ENCODE measurements at places on chromosomes 2 and 18.

GRCh38 chr2:38540580-38541286 is 62.0 kb downstream of the HNRNPLL start:
- no peak for DNase-seq

GRCh38 chr2:171266102-171266501 is 105.4 kb upstream of the TLK1 start:
- no peak for DNase-seq

- DNase-seq = no peak
These were observed 221.9 kb downstream of the NDUFA10 start for GRCh38 chr2:239803102-239803765.

GRCh38 chr2:105893011-105893995 is 148.6 kb downstream of the NCK2 start:
- no peak for DNase-seq

DNA sequence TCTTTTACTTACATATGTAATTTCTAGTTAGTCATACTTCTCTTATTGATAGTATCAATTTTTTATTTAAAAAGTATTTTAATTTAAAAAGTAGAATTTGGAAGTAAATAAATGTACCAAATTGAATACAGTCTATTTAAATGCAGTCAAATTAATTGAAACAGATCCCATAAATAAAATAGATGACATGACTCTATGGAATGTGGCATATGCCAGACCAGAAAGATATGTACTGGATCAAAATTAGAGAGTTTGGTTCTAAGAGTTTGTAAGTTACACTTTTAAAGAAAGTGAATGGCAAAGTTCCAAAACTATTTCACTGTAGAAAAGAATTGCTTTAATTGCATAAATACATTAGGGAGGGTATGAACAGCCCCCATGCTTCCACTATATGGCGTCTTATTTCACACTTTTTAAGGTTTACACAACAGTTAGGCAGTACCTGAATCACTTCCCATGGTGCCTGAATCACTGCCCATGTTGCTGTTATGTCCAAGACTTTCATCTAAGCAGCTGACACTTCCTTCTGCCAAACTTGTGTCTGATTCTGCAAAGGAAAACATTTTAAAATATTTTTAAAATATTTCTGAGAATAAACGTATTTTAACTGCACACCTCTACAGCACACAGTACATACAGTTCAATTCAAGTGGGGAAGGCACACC is 25.2 kb downstream of the IFIH1 start:
- no peak for DNase-seq

GRCh38 chr2:158781353-158781961 is 13.7 kb upstream of the DAPL1 start:
- DNase-seq = no peak

GRCh38 chr18:29531746-29532145 is 1354.8 kb upstream of the CDH2 start:
- no peak for DNase-seq

DNA sequence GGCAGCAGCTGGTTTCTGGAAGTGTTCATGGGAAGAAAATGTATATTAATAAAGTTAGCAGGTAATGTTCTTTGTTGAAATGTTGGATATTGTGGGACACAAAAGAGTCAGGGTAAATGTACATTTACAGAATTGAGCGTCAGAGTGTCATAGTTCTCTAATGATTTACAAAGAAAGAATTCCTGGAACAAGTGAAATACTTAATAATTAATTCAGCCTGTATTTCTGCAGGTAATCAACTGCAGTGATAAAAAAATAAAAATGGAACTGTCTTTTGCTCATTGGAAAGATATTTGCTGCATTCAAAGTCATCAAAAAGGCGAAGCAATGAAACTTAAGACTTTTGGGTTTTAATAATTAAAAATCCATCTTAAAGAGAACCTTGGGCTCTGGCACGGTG is 27.4 kb upstream of the PTH2R start:
- DNase-seq = no peak

- no peak for DNase-seq
These were observed 124.8 kb upstream of the SIX2 start for GRCh38 chr2:45134014-45134413.

- DNase-seq = no peak
These were observed 43.9 kb upstream of the PLEKHM3 start for GRCh38 chr2:208069186-208069585.

DNA sequence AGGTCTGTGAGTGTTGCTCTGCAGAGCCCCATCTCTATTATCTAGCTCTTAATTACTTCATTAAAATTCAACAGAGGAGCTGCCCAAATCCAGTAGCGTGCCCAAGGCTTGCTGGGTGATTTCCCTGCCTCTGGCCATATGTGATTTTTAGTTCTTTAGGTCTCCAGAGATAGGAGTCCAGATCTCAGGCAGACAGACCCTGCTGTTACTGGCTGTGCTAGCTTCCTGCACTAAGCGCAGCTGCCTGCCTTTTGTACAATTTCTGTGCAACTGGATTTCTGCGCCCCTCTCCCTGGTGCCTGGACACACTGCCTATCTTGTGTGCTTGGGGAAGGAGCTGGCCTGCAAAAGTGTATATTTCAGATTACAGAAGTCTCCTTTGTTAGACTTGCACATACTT is 136.5 kb downstream of the TDRD15 start:
- no peak for DNase-seq

GRCh38 chr2:186349508-186349907 is 136.6 kb upstream of the ZC3H15 start:
- DNase-seq = no peak

DNA sequence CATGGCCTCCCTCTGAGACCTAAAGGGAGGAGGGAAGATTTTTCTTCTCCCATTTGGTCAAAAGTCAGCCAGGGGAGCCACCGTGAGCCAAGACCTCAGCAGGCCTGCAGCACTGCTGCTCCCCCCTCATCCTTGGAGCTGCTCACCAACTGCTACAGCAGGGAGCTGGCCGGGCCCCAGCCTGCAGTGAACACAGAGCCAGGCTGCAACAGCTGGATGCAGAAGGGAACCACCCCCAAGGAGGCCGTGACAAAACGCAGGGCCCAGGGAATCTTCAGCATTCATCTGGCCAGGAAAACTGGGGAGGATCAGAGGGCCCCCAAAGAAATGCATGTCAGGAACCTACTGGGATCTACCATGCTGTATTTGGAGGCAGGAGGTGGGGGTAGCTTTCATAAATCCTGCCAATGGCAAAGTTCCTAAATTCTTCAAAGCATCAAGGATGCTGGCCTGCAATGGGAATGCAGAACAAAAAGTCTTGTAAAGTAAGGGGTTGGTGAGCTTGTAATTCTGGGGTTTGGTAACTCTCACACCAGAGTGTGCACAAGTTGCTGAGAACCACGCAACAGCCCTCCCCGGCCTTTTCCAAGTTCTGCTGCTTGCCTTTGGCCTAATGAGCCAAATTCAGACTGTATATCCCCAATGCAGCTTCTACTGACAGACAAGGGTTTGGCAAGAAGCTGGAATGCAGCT is 61.0 kb downstream of the CACNB4 start:
- DNase-seq = no peak

DNA sequence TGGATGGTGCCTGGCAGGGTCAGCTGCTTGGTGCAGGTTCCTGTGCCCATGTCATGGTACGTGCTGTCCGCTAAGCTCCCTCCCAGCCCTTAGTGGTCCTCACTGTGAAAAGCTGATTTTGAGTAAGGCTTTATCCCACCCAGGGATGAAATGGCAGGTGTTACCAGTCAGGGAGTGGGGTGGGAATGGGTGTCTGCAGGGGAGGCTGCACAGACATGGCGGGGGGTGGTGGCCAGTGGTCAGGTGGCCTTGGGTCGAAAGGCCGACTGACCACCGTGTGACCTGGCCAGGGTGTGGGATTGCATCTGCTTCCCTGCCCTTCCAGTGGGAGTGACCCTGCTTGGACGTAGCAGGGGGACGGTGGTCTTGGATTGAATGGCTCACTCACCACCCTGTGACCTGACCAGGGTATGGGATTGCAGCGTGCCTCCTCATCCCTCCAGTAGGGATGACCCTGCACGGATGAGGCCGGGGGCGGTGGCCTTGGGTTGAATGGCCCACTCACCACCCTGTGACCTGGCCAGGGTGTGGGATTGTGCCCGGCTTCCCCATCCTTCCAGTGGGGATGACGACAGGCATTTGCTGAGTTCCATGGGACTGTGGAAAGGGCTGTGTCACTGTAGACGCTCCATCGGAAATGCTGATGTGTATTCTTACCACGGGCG is 29.8 kb downstream of the AGAP1 start:
- DNase-seq = no peak

DNA sequence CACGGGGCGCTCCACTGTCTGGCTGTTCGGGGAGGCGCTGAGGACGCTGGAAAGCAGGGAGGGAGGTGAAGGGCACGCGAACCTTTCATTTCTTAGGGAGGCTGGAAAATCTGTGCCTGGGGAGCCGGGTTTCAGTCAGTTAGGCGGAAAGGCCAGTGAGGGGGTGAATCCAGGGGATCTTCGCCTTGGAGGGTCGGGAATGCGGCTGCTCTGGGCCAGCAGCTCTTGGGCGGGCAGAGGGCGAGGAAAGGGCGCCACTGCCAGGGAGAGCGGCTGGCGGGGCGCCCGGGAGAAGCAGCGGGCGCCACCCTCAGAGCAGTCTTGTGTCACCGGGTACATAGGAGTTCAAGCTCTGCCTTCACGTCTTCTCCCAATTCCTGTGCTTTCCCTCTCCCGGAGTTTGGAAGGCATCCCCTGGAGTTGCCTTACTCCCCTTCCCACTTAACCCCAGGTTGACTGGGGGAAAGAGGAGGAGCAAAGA is 1.4 kb downstream of the CCDC85A start:
- DNase-seq = no peak

DNA sequence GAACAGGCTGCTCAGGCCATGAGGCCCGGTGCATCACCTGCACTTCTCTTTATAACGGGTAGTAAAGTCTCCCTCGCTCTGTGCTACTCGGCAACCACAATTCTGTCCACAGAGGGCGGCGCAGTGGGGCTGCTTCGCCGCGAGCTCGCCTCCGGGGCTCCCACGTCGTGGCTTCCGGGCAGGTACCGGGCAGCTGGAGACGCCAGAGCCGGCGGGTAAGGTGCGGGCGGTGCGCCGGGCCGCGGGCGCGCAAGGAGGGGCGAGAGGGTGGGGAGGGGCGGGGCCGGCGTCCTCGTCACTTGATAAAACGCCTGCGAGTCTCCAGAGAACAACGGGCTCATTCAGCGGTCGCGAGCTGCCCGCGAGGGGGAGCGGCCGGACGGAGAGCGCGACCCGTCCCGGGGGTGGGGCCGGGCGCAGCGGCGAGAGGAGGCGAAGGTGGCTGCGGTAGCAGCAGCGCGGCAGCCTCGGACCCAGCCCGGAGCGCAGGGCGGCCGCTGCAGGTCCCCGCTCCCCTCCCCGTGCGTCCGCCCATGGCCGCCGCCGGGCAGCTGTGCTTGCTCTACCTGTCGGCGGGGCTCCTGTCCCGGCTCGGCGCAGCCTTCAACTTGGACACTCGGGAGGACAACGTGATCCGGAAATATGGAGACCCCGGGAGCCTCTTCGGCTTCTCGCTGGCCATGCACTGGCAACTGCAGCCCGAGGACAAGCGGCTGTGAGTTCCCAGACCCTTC is at the start of gene ITGA6:
ITGA6 (plus strand) TSS at position 331 of the 734 bp plus-strand sequence.
- peak; percentile 12 for DNase-seq

DNA sequence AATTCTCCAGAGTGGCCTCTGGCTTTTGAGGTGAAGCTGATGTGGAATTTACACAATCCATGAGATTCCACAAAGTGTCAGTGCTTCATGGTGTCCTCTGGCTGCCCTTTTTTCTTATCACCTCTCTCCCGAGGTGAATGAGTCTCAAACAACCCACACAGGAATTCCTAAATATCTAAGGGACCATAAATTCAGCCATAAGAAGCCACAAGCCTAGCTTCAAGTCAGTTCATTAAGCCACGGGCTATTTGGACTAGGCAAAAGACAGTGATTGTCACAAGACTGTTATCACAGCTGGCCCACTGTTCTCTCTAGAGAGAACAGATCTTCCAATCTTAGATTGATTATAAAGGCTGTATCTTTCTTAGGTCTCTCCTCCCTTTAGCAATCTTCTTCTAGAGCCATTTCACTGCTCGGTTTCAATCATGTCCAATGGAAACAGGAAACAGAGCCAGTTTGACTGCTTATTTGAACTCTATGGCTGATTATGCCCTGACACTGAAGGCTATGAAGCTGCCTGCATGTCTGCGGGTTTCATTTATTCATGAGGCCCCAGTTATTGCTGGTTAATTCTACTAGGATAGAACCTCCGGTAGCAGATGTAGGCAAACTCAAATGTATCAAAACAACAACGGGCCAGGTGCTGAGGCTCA is 4.1 kb downstream of the NEMP2 start:
- no peak for DNase-seq

DNA sequence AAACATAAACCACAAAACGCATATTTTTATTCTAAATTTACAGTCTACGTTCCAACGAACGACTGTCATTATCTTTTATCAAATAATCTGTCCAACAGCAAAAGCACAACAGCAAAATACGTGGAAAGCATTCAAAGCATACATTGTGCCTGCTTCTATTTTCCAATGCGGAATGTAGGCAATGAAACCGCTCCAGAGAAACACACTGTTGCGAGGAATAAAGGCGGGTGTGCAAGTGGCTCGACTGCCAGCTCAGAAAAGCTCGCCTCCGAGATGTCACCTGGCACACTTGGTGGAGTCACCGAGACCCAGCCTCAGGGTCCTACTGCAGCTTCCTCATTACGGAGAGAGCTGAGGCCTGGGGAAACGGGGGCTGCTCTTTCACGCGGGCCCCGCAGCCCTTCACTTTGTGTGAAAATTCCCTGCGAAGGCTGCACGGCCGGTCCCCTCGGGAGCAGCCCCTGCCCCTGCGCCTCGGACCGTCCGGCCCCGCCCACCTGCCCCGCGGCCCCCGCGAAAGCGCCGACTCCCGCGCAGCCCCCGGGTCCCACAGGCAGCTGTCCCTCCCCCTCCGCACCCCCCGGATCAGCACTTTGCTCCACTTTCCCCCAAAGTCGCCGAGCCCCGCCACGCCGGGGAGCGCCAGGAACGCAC is 752 bp downstream of the MGAT4A start:
- DNase-seq = no peak

DNA sequence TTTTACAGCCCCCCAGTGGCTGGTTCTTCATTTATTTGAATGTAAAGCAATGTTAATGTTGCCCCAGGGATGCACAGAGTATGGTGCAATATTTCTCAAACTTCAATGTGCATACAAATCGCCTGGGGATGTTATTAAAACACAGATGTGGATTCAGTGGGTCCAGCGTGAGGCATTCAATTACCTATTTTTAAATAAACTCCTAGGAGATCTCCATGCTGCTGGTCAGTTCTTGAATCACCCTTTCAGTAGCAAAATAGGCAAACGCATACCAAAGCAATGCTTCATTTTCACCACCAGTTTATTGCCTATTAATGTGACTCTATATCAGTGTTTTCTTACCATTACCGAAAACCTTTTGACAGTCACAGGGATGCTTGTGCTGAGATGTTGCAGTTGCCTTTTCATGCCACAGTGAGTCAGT is 530.7 kb downstream of the CBLN2 start:
- DNase-seq = no peak

All from NCI-H2081 treated with DMSO at 0.1 percent for 48 hours (cell line).